ENCODE measurements at places on chromosomes 6 and 20. TPM values are rescaled to one million over a fixed set of nuclear protein-coding genes. Genes with fewer than 3 reads are reported as not detected.

POM121L2 gene
- not detected for total RNA-seq

KCNK16 gene
- 0.73 TPM for total RNA-seq

TCFL5 gene
- 23.2 TPM for total RNA-seq

SIRPD gene
- not detected for total RNA-seq

DNA sequence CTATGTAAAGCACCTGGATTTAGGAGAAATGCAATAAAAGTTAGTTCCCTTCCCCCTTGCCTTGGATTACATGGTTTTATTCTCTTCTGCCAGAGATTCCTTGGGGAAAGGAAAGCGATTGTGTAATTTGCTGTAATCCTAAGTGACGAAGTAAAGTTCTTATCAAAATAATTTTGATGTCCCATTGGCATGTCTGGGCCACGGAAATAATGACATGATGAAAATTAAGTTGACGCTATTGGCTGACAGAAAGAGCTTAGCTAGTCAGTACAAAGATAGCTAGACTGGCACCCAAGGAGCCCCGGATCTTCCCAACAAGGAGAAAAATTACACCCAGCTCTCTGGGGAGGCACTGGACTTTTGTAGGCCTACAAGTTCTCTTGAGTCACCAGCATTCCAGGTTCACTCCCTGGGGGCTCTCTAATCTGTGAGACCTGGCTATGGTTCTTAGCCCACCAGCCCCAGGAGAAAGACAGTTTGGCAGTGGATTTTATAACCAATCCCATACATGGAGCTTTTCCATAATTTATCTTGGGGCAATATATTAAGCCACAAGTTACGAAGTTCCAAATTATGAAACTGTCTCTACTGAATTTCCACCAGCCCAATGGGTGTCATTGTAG, 59.9 kb downstream of the FOXA2 start:
- no peak for DNase-seq

SLC2A10 gene
- 13.4 TPM for total RNA-seq

GRCh38 chr6:35370124-35370741, 27.9 kb downstream of the PPARD start:
- DNase-seq, result no peak

PSMG4 gene
- 7.0 TPM for total RNA-seq

- no peak for DNase-seq
Observed at GRCh38 chr6:30979141-30979540, 4.4 kb upstream of the MUC21 start.

GRCh38 chr6:143747347-143747842, 69.6 kb downstream of the PHACTR2 start:
- no peak for DNase-seq

- DNase-seq, result no peak
Observed at GRCh38 chr6:89956182-89956581, 61.9 kb downstream of the GJA10 start.

DNA sequence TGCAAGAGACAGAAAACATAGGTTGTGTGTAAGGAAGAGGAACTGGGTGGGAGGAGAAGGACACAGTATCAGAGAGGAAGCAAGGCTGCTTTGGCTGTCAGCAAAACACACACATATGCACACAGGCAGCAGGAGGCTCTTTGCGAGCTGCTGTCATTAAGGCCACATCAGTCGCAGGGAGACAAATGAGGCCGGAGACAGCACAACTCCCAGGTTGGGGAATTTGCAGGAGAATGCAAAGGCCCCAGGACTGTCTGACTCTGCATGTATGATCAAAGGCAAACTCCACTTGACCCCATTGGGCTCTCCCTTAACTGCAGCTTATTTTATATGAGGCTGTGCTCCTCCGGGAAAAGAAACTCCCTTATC, 35.3 kb downstream of the METTL24 start:
- no peak for DNase-seq

DNA sequence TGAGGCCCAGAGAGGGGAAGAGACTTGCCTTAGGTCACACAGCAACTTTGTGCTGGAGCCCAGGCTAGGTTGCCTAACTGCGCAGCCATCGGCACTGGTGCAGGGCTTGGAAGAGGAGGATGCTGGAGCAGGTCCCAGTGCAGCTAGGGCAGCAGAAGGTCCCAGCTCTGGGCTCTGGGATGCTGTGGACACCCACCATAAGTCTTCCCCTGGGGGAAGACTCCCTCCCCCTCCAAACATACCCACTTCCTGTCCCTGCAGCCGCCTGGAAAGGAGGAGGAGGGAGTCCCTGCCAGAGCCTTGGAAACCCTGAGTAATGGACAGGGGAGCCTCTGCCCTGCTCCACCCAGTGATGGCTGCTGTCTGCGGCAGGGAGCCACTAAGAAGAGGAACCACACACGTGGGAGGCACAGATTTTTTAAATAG, 93.6 kb downstream of the NCR2 start:
- DNase-seq, result no peak

- no peak for DNase-seq
Observed at GRCh38 chr20:61115364-61116065, 136.5 kb upstream of the CDH4 start.

- no peak for DNase-seq
Observed at GRCh38 chr6:164554700-164555476, 754.5 kb downstream of the C6orf118 start.

BEND3 gene
- 0.58 TPM for total RNA-seq

CDH26 gene
- total RNA-seq, result 116 TPM

GRCh38 chr6:147676495-147677199, 168.2 kb downstream of the SAMD5 start:
- DNase-seq, result no peak

BACH2 gene
- 1.4 TPM for total RNA-seq

PSORS1C2 gene
- not detected for total RNA-seq

- DNase-seq, result no peak
Observed at GRCh38 chr20:59572515-59572914, 31.8 kb upstream of the PHACTR3 start.

TEAD3 gene
- total RNA-seq, result 20.4 TPM

- peak; percentile 75 for DNase-seq
Observed at GRCh38 chr6:31681135-31681671, 336 bp upstream of the LY6G5C start.

KCNS1 gene
- total RNA-seq, result not detected

GGTLC1 gene
- total RNA-seq, result not detected

Data from stomach (tissue), 19 donors.